ENCODE measurements at places on chromosomes 3 and 15.

- peak; percentile 2 for DNase-seq
These were observed 87.8 kb downstream of the NCEH1 start for GRCh38 chr3:172622916-172623700.

- no peak for DNase-seq
These were observed 93.0 kb downstream of the BDH1 start for GRCh38 chr3:197462808-197463207.

GRCh38 chr3:69710153-69710977 lies 28.9 kb upstream of the MITF start:
- no peak for DNase-seq

- no peak for DNase-seq
These were observed 87.1 kb downstream of the RGMA start for GRCh38 chr15:93001881-93002280.

DNA sequence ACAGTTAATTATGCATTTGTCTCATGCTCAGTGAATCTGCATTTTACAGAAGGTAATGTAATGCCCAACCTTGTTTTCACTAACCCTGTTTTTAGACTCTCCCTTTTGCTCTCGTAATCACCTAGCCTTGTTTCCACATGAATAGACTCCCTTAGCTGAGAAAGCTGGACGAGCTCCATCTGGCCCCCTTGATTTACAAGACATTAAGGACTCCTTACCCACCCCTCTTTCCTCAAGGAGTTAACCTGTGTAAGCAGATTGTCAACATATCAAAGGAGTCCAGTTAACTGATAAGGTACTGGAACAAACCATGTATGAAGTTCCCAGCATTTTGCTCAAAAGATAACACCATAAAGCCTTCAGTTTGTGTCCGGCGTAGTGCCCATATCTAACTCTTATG lies 99.6 kb downstream of the VPS8 start:
- no peak for DNase-seq

- no peak for DNase-seq
These were observed 751 bp upstream of the DCLK3 start for GRCh38 chr3:36765104-36765503.

DNA sequence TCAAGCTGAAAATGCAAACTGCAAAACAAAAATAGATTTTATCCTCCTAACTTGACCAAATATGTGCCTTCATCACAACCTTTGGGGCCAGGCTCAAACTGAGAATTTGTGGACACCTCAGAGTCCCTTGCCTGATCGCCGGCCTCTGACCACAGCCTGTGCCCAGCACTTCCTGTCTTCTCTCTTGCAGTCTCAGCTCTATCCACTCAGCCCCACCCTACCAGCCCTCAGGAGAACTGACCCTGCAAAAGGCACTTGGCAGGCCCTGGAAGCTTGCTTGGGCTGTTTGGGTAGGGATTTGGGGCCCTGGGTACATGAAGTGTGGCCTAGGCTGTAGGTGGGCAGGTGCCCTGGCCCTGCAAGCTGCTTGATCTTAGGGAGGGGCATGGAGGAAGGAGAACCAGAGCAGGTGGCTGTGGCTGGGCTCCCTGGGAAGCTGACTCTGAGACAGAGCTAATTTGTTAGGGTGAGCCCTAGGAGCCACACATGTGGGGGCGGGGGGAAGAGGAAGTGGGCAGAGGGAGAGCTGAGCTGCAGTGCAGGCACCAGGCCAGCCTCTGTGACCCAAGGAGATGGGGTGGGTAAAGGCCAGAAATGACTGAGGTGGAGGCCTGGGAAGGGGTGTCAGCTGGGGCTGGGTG lies 8.6 kb downstream of the CLEC3B start:
- peak; percentile 8 for DNase-seq

GRCh38 chr3:95235916-95236315 lies 1173.1 kb downstream of the NSUN3 start:
- DNase-seq, result no peak

- DNase-seq, result no peak
These were observed 1227.3 kb downstream of the ROBO1 start for GRCh38 chr3:78540485-78540884.

DNA sequence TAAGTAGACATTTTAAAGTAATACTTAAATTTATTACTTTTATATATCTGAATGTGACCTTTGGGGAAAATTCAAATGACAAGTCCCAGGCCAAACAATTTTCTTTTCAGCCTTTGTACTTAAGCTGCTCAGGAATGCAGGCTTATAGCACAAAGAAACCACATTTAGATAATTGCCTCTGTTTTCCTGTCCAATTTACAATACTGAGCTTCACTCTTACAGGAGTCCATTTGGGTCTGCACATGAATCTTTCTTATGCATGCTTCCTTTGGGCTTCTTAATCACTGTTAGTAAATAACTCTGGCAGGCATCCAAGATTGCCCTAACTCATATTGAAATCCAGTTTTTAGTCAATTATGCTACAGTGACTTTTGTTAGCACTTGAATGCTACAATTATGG lies 459.4 kb upstream of the TGFBR2 start:
- no peak for DNase-seq

DNA sequence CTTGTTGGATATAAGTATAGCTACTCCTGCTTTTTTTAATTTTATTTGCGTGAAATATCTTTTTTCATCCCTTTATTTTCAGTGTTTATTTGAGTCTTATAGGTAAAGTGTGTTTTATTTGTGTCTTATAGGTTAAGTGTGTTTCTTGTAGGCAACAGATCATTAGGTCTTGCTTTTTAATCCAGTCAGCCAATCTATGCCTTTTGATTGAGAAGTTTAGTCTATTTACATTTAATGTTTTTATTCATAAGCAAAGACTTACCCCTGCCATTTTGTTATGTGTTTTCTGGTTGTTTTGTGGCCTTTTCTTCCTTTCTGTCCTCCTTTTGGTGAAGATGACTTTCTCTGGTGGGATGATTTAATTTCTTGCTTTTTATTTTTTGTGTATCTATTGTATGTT lies 232.0 kb downstream of the RAP2B start:
- no peak for DNase-seq

DNA sequence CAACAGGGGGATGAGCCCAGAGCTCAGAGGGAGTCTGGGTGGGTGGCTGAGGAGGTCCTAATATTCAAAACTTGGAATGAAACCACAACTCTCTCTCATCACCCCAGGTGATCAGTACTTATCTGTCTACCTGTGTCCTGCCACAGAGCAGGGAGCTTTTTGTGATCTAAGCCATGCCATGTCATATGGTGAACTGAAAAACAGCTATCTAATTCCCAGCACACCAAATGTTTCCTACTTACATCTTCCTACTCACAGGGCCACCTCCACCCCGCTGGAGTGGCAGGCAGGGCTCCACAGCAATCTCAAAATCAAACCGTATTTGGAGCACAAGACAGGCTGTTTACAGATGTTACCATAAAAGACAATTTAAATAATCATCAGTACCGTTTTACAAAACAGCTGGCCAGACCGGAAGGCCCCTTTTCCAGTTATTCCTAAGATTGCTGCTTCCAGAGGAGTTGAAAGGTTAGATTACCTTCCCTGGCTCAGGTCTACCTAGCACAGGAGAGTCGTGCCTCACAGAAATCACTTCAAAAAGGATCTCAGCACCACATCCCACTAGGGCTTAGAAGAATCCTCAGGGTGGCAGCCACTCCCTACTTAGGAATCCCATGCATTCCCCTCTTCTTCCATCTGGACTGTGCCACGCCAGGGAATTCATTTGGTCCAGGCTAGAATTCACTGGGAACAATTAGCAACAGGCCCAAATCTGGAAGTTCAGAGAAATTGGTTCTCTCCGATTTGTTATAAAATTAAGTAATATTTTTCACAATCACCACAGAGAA lies 226.6 kb upstream of the IL12A start:
- DNase-seq, result no peak

- peak; percentile 22 for DNase-seq
These were observed 298 bp downstream of the BCL2L10 start for GRCh38 chr15:52112203-52112750.

DNA sequence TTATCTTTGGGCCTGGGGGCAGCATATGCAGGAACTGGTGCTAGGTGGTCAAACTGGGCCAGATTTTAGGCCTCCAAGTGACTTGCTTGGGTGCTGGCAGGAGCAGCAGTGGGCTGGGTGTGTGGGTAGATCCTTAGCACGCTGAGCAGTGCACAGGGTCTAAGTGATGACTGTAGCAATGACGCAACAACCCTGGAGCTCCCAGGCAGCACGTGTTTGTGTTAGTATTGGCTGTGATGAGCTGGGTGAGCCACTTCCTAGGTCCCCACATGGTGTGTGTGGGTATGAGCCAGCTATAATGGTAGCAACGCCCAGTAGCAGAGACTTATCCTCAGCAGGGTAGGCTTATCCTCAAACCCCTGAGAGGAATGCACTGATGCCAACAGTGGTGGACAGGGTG lies 570.6 kb upstream of the ROBO1 start:
- no peak for DNase-seq

GRCh38 chr3:63251499-63251898 lies 26.6 kb upstream of the SYNPR start:
- no peak for DNase-seq

GRCh38 chr3:111684640-111685039 lies 89.5 kb upstream of the ZBED2 start:
- no peak for DNase-seq

GRCh38 chr15:100265641-100266035 lies 76.1 kb downstream of the ADAMTS17 start:
- DNase-seq, result no peak

DNA sequence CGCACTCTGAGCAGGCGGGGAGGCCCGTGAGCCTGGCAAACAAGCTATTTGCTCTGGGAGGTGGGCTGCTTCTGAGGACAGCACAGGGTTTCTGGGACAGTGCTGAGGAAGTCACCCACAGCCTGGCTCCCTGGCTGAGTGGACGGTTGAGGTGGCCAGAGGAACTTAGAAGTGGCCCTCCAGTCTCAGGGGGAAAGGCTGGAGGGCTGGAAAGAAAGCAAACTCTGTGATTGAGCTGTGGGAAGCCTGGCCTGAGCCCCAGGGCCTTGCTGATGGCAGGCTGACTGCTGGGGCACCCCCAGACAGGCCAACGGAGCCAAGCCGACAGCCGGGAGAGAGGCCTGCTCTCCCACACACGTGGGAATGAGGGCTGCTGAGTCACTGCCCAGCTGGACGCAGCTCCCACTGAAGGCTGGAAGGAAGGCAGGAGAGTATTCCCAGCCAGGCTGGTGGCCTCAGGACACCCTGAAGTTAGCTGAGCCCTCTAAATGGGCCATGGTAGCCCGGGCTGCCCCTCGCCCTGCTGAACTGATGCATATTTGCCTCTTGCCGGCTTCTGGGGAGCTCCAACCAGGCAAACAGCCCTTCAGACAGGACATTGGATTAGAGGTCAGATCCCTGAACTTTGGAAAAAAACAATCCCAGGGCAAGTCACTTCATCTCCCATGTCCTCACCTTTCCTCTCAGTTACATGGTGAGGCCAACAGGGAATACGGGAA lies 98.0 kb upstream of the TLE3 start:
- no peak for DNase-seq

All from stimulated activated CD8-positive, alpha-beta memory T cell treated with anti-CD3 and anti-CD28 coated beads, Interleukin-7, amount 100 ng/mL, for 4 hours (primary cell).